COR-L47 (cell line): ENCODE measurements at places on chromosomes 2 and 18.

DNA sequence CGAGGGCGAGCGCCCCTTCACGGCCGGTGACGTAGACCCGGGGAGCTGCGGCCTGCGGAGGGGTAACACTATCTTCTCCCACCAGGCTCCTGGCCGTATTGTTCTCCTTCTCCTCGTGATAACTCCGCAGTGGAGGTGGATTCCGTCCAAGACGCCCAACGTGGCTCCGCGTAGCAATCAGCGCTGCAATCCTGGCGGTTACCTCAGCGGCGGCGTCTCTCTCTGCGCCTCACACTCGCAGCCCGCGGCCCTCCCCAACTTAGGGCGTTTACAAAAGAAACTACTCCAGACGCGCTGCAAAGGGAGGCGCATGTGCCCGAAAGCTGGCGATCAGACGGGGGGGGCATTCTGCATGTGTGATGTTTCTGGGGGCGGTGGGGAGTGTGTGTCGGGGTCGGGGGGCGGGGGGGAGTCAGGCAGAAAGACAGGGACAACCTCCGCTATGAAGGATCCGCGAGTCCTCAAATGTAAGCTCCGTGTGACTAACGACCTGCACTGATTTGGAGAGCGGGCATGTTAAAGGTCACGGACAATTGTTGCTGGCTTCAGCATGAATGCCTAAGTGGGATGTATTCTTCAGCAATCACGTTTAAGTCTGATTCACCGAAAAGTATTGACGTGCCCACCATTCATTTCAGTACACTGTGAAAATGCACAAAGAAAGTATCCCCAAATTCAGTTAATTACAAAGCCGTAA, 1.3 kb upstream of the ZNF516 start:
- DNase-seq = no peak

DNA sequence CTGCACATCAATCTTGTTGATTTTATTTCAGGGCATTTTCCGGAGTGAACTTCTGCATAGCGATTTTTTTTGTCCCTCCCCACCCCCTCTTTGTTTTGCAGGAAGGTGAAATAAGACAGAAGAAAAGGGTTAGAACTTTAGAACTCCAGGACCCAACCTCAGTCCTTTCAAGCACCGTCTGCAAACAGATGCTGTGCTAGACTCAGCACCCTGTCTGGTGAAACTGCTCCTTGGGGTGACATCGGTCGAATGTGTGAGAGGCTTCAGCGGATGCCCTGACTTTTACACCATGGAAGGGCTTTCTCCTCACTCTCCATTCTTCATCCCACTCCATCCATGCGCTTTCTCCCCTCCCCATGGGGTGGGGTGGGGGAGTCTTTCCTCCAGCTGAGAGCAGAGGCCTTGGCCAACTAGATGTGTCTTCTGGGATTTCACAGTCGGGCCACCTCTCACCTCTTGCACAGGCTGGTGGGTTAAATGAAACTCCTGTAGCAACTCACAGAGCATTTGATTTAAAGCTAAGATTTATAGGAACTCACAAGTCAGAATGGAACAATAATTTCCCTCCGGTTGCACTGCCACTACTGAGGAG, 43.3 kb upstream of the EDAR start:
- DNase-seq = no peak

DNA sequence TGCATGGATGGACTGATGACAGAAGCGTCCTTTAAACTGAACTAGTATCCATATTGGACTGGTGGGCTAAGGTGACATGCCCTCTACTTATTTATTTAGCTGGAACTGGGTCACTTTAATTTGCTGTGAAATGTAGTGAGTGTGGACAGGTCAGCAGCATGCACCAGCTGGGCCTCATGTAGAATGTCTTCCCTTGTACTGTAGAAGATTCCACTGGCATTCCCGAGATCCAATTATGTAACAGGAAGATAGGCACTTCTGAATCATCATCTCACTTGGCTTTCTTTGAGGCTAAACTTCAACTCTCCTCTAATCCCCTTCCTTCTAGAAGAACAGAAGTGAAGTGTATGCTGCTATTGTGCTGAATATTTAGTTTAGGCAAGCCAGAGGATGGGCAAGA, 296.2 kb downstream of the SLC8A1 start:
- no peak for DNase-seq

- DNase-seq = no peak
Measured at GRCh38 chr2:37188570-37188969, at the start of gene SULT6B1. SULT6B1 (minus strand) TSS chr2:37188670; CDS start chr2:37188640, 30 bp downstream.

DNA sequence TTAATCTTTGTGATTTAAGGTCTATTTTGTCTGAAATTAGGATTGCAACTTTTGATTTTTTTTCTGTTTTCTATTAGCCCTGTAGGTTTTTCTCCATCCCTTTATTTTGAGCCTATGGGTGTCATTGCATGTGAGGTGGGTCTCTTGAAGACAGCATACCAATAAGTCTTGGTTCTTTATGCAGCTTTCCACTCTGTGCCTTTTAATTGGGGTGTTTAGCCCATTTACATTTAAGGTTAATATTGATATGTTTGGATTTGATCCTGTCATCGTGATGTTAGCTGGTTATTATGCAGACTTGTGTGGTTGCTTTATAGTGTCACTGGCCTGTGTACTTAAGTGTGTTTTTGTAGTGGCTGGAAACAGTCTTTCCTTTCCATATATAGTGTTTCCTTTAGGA, 17.7 kb downstream of the EHBP1 start:
- DNase-seq = no peak

GRCh38 chr2:236348279-236348678, 84.1 kb upstream of the ASB18 start:
- no peak for DNase-seq

DNA sequence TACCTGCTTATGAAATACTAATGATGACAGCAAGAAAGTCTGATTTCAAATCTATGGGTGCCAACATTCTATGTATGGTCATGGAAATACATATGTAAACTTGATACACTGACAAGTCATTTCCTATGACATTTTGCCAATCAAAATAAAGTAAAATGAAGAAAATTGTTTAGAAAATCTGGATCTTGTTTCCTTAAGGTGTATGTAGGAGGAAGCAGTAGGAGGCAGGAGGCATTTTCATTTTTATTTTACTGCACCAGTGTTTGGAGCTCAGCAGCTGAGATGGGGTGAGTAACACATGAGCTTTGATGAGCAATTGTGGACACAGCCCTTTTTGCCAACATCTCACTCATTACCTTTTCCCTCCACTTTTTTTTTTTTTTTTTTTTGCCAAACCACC, 167.0 kb downstream of the AFF3 start:
- DNase-seq = no peak

GRCh38 chr18:8984131-8984721, 118.3 kb upstream of the NDUFV2 start:
- DNase-seq = no peak

GRCh38 chr2:210049831-210050230, 47.4 kb downstream of the RPE start:
- no peak for DNase-seq

GRCh38 chr2:148876202-148876594, 1.2 kb downstream of the KIF5C start:
- peak; percentile 33 for DNase-seq

DNA sequence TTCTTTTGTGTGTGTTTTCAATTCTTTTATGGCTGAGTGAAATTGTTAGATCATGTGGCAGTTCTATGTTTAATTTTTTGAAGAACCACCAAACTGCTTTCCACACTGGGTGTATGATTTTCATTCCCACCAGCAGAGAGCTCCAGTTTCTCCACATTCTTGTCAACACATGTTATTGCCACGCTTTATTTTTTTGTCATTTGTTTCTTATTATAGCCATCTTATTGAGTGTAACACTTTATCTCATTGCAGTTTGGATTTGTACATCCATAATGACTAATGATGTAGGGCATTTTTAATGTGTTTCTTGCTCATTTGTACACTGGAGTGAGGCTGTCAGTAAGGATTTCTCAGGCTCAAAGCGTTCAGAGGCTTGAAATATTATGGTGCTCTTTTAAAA, 184.2 kb downstream of the PIEZO2 start:
- no peak for DNase-seq

DNA sequence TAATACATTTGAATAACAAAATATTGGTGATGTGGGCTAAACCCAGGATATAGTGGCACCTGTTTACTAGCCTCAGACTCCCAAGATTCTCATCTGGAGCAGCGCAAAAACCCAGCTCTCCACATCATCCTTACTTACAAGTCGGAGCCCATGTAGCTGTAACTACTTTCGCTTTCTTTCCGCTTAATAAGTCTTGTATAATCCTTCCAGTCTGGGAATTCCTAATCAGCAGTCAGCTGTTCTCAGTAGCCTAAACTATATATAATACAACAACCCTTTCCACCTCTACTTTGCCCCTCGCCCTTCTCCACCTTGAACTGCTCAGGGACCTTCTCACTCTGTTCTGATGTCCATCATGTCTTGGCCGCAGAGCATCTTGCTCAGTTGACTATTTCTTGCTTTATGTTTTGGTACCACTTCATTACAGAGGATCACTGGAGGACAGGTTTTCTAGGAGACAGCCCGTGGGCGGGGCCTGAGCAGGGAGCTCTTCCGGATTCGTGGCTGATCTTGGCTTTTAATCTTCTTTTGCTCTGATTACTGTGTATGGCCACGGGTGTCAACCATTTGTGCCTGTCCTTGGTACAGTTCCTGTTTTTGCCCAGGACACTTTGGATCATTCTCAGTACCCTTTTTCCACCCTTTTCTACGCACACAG, 119.9 kb upstream of the SERTAD2 start:
- DNase-seq = no peak

DNA sequence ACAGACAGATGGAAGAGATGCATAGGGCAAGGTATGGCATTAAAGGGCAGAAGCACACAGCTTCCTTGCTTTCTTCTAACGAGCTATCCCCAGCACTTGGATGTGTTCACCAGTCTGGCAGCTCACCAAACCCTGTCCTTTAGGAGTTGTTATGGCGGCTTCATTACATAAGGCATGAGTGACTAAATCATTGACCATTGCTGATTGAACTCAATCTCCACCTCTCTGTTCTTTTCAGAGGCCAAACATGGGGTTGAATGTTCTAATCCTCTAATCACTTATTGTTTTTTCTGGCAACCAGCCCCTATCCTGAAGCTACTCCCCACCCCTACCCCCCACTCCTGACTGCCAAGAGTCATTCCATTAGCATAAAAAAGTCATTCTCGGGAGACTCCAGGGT, 301.8 kb downstream of the XIRP2 start:
- DNase-seq = no peak

DNA sequence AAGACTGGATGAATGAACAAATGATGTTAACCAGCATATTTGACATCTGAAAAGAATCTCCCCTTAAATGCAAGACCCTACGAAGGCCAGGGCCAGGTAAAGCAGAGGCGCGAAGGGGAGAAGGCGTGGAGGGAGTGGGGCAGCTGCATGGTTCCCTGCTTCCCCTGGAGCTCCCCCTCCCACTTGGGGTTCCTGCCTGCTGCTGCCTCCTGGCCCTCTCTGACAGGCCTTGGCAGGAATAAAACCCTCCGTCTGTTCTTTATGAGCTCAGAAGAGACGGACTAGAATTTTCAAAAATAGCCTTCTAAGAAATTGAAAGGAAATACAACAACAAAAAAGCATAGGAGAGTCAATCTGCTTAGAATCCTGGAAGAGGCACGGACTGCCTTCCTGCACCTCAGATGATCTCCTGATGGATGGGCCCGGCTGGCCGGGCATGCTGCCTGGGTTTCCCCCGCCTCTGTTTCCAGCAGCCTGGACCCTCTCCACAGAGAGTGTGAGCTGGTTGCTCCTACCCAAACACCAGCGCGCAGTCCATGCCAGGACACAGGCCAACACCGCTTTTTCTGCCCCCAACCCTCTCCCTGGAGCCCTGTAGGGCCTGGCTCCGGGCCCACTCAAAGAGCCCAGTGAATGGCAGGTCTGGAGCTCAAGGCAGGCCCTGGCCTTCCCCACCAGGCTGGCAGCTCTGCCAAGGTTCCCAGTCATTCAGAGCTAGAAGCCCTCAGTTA, 23.9 kb downstream of the CFAP65 start:
- DNase-seq = no peak

DNA sequence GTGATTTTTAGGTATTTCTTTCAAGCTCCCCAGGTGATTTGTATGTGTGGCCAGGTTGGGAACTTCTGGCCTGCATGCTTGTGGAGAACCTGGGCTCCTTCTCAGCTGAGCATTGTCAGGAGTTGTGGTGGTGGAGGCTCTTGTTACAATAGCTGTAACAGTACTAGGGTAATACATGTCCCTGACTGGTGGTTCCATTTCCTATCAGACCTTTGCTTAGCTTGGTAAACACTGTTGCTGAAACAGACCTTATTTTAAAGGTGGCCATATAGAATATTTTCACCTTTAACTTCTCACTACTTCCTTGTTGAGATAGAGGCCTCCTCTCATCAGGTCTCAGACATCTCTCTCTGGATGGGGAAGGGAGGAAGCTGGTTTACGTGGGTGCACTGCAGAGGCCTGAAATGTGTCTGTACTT, 79.2 kb downstream of the SETBP1 start:
- no peak for DNase-seq

GRCh38 chr2:230666885-230667712, 45.5 kb upstream of the CAB39 start:
- DNase-seq = no peak

GRCh38 chr2:80002112-80002511, 302.4 kb downstream of the LRRTM1 start:
- no peak for DNase-seq

GRCh38 chr2:85419009-85419675, 628 bp downstream of the SH2D6 start:
- no peak for DNase-seq

DNA sequence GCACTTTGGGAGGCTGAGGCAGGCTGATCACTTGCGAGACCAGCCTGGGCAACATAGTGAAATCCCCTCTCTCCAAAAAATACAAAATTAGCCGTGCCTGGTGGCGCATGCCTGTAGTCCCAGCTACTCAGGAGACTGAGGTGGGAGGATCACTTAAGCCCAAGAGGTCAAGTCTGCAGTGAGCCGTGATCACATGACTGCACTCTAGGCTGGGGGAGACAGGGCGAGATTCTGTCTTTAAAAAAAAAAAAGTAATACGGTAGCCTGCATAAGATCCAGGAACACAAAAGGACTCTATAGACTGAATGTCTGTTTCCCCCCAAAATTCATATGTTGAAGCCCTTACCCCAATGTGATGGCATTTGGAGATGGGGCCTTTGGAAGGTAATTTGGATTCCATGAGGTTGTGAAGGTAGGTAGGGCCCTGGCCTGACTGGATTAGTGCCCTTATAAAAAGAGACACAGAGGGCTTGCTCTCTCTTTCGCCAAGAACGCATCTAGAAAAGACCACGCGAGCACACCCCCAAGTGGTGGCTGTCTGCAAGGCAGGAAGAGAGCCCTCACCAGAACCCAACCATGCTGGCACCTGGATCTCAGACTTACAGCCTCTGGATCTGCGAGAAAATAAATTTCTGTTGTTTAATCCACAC, 17.0 kb downstream of the MBOAT2 start:
- no peak for DNase-seq

- DNase-seq = no peak
Measured at GRCh38 chr2:170878066-170878465, 51.0 kb upstream of the GORASP2 start.

- DNase-seq = no peak
Measured at GRCh38 chr2:8133913-8134472, 547.9 kb upstream of the ID2 start.

DNA sequence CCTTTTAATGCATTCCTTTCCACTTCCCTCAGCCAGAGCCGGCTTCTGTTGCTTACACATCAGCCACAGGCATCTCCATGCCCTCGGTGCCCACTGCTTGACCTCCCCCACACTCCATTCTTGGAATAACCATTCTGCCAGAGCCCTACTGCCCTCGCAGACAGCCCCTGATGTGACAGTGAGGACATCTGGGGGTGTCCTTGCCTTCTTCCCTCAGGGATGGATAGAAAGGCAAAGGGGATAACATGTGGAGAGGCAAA, 6.4 kb upstream of the NPPC start:
- no peak for DNase-seq
